ENCODE measurements at places on chromosomes 2 and 18.

DNA sequence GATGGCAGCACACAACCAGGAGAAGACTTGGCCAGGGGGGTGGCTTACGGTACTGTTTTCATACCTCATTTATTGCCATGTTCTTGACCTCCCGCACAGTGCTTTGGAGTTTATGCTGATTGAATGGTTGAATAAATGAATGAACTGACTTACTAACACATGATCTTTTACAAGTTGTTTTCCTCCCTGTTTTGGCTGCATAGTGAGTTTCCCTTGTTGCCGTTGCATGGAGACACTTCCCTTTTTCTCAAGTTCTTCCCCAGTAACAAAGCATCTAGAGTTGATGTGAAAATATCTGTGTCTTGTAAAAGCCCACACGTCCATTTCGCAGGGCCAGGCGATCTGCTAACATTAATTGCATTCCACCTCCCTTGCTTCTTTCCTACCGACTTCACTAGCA lies 35.7 kb upstream of the RAB1A start:
- DNase-seq = no peak

DNA sequence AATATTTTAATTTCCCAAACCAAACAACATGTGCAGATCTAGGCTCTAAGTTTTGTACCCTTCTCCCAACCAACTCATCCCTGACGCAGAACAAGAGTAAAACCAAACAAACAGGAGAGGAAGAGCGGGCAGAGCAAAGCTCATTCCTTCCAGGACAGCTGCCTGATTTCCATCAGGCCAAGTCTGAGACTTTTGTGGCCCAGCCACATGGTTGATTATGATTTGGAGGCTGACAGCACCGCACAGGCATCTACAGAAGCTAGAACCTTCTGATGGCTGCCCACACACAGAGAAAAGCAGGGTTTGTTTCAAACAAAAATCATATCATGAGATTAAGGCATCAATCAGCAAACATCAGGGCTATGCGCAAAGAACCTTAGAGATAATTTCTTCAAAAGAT lies 262.6 kb downstream of the TNS1 start:
- DNase-seq = no peak

- DNase-seq = no peak
Observed at GRCh38 chr18:54250846-54251261, 18.5 kb upstream of the POLI start.

- DNase-seq = no peak
Observed at GRCh38 chr18:47146206-47146605, 4.1 kb downstream of the HDHD2 start.

DNA sequence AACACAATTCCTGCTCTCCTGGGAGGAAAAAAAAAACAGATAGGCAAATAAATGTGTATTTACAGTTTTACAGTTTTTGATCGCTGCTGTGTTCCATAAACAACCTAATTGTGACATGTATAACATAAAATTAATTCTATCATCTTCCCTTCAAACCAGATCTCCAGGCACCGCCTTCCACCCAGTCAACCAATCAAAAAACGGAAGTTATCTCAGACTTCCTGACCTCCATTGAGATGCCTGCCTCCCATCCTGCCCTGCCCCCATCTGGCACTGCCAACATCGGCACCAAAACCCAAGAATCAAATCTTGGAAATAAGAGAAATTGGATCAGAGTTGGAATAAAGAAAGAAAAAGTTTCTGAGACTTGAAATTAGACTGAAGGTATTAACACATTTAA lies 3.1 kb upstream of the RIOK3 start:
- no peak for DNase-seq

DNA sequence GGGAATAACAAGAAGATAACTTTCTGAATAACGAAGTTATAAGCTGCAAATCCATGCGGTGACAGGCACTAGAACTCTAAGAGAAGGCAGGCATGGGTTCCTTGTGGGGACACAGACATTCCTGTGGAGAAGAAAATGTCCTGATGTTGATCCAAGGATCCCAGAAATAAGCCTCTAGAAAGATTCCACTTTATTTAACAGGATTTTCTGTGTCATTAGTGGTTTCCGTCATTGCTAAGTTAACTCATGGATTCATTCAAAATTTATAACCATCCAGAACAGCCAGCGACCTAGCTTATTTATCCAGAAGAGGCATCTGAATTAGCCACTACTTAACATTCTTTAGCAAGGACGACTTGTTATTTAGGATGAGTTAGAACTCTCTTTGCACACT lies 10.0 kb upstream of the CD302 start:
- no peak for DNase-seq
